ENCODE measurements at places on chromosomes 3 and 15.

GRCh38 chr3:124034016-124034843, 42.3 kb upstream of the ROPN1 start:
- peak; percentile 22 for DNase-seq

DNA sequence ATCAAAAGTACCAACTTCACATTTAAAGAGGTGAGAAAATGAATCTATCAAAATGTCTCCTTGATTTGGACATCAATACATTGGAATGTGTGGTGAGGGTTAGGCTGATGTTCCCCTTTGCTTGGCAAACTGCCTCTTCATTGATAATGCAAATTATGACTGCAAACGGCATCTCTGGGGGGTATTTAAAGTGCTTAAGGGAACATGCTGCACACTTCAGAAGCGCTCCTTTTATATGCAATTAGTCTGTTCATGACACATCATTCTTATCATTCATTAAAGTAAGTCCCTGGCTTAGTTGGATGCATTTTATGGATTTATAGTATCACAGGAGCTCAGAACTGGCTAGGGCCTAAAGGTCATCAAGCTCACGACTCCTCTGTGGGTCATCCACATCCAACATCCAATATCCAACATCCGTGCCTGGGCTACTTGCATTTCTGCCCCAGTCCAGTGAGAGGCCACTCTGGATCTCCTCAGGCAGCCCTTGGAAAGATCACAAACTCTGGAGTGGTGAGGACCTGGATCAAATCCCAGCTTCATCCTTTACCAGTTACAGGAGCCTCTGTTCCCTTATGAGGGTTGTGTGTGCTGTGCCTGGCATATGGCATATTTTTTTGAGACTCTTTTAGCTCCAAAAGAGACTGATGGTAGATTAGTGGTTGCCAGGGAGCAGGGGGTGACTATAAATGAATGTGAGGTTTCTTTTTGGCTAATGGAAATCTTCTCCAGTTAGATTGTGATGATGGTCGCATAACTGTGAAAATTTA, 136.8 kb upstream of the FOXB1 start:
- DNase-seq, result no peak

DNA sequence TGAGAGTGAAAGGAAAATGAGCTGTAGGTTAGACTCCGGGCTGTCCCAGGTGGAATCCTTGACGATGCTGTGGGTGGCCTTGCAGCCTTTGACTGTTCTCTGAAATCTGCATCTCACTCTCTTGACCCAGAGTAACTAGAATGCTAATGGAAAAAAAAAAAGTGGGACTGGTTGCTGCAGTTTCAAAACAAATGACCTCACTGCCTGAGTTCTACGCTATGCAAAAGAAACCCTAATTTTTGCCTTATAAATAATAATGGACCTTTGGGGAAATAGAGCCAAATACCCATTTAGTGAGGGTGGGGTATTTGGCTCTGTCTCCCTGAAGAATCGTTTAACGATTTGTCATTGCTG, 309.7 kb upstream of the C2CD4B start:
- no peak for DNase-seq

- no peak for DNase-seq
These were observed 32.8 kb downstream of the CACNA2D2 start for GRCh38 chr3:50470658-50471057.

GRCh38 chr15:60844511-60845174, 365.7 kb upstream of the ICE2 start:
- DNase-seq, result no peak

DNA sequence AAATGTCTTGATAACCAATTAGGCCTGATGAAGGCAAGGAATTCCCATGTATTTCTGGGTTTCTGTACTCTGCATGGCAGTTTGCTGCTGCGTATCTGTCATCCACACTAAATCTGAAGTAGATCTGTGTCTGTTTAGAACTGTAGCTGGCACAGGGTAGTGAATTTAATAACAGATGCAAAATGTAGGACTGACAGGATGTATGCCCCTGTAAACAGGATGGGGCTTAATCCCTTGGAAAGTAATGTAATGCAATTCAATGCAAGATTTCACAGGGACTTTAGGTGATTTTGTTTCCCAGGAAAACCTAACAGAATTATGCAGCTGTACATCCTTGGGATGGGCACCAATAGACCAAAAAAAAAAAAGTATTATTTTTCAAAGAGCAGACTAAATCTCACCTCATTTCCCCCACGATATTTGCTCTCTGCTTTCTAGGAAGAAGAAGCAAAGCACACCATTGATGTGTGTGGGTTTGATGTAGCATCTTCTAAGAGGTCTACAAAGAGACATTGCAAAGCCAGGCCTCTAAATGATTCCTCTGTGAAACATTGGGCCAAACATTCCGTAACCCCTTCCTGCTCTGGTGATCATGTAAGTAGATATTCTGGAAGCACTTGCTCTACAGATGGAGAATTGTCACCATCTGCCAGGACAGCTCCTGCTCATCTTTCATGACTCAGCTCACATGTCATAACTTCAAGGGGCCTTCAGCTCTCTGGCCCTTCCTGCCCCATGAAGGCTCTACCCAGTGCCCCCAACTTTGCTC, 464.3 kb upstream of the RGMA start:
- no peak for DNase-seq

GRCh38 chr15:77349666-77350065, 70.2 kb downstream of the PEAK1 start:
- DNase-seq, result no peak

DNA sequence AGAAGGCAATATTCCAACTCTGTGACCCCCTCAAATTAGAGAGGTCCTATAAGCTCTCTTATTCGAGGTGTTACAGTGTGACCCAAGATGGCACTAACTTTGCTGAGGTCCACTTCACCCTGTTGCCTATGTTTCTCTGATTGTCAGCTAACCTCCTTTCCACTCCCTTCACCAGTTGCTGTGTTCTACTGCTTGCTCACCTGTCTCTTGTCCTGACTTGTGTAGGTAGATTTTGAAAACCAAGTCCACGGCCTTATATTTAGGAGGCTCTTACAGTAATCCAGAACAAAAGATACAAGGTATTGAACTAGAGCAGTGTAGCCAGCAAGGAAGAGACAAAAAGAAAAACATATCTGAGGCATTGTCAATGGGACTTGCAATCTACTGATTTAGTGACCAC, 20.1 kb upstream of the GSK3B start:
- DNase-seq, result no peak

DNA sequence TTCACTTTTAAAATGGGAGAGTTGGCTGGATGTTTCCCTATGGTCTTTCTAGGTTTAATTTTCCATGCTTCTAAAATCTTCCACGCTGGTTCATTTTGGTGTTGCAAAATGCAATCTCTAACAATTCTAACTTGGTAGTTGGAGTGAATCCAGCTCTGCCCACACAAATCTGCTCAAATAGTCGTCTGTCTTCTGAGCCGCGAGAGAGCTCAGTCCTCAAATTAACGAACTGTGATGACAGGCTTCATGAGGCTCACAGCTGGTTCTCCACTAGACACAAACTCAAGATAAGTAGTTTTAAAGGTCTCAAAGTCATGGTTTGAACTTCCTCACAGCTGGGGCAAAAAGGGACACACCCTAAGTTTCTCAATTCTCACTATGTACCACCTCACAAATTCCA, 178.6 kb upstream of the LYSMD4 start:
- no peak for DNase-seq

DNA sequence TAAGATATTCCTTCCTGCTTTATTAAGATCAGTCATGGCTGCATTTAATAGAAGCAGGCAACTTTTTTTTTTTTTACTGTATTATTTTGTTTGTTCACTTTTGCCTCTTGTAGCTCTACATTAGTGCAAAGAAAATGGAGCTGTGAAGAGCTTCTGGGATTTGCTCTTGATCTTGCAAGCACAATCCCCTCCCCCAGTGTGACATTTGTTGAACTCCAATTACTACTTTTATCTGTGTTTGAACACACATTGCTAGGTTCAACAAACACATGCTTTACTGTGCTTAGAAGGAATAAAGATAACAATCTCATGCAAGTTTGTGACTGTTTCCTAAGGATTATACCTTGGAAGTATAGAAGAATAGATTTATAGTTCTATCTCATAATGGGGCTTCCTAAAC, 648.8 kb downstream of the NLGN1 start:
- DNase-seq, result no peak

DNA sequence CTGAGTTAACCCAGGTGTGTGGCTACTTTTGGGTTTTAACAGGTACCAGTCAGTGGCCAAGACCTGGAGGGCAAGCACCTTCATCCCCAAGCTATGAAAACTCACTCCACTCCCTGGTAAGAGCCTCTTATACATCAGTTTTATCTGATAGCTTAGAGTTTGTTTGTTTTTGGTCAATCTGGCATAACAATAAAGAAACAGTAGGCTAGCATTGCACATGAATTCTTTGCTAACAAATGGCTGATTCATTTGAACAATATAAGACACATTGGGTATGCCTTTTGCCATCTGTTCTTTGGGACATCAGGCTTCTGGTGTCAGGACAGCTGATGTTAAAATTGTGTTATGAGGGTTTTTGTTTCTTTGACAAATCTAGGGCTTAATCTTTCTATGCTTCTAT, 125.0 kb upstream of the CGNL1 start:
- no peak for DNase-seq

DNA sequence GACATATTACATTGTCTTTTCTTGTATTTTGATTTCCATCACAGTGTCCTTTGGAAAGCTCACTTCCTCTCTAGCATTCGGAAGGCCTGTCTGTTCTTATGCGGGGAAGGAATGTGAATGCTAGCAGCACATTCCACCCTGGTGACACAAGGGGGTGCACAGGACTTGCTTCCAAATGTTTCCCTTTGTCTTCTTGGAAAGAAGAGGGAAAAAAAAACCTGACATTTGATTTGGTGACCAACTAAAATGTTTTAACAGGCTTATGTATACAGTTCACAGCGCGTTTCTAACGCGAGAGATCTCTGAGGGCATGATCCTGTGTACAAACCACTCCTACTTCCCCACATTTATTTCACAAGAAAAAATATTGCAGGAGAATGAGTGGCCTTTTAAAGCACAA, 107.6 kb upstream of the FXR1 start:
- peak; percentile 14 for DNase-seq

DNA sequence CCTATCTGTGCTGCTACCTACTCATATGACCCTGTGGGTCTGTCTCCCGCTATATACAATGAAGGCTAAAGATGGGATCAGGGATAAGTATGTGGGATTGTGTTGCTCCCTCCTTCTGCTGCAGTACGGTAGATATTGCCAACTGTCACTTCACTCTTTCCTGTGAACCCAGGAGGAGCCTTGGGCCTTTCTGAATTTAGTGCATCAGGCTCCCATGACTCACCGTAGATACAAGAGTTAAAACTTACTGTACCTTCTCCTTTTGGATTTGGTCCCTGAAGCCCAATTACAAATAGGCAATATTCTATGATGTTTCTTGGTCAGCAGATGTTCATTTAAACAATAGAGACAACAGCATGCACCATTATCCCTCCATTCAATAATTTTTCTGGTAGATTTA, 27.4 kb downstream of the MITF start:
- no peak for DNase-seq

- DNase-seq, result no peak
These were observed 289.5 kb upstream of the GRM7 start for GRCh38 chr3:6571448-6571847.

GRCh38 chr15:78272316-78272715, 8.0 kb downstream of the DNAJA4 start:
- DNase-seq, result no peak

DNA sequence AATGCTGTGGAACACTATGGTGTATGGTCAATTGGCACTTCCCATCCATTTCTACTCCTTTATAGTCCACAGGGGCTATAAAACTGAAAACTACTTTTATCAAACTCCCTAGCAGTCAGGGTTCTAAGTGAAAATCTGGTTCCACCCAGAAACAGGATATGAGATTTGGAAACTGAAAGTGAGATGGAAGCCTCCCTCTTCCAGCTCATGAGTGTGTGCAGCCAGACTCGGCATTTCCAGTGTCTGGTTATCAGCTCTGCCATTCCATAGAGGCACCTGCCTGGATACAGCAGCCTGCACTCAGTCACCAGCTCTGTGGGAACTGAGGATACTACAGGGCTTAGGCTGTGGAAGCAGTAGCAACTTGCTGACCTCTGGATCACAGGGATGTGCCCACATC, 14.7 kb upstream of the PLA2G4F start:
- no peak for DNase-seq

- DNase-seq, result no peak
These were observed 12.9 kb upstream of the TMC3 start for GRCh38 chr15:81386947-81387346.

DNA sequence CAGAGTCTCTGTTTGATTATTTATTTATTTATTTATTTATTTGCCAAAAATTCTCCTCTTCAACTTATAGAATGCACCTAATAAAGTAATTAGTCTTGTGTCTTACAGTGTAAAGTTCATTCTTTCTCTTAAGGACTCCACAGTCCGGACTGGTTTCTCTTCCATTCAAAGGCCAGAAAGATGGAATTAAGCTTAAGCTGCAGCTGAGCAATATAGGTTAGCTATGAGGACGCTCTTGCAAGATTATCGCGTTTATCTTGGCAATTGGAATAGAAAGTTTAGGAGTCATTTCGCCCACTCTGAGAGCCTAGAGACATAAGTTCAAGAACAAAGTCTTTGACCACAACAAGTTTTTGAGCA, 15.0 kb downstream of the TAGLN3 start:
- DNase-seq, result no peak

DNA sequence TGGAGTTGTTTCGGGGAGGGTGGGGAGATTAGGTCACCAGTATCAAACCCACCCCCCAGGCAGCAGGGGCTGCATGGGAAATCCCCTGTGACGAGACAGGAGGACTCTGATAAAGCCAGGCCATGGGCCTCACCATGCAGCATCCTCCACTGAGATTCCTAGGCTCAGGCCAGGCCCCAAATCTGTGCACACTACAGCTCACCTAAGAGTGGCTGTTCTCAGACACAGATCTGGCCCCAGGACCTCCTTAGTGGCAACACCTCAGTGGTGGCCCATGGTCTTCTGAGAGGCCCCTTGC, 29.0 kb downstream of the PXYLP1 start:
- DNase-seq, result no peak

DNA sequence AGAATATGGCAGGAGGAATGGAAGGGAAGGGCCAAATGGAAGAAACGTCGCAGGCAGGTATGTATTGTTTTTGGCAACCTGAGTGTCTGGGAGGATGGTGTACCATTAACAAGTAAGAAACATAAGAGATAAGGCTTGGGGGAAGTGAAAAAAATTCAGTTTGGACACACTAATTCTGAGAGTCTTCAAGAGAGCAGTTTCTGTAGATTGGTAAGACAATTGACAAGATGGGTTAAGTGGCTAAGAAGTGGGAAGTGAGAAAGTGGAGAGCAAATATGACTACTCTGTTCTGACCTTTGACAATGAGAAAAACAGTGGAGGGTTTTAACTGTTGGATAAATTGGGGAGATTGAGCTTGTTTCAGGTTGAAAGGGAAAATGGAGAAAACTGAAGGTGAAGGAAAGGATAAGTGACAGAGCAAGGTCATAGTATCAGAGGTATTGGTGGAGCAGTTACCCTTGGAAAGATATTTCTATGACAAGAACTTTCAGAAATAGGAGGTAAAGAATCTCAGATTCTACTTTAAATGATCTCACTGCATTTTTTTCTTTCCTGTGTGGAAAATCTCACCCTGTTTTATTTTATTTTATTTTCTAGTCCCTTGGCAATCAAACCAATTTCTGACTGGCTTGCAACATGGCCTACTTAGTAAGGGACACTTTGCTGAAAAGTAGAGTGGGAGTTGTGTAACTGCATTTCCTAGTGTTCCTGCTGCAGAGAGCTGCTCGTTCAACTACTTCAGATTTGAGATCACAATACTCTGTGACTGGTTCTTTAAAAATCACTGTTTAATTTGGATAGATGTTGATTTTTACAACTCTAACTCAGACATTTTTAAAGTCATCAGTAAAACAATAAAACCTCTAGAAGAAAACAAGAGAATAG, 23.1 kb upstream of the GABPB1 start:
- DNase-seq, result no peak

GRCh38 chr3:59659755-59660154, 609.9 kb upstream of the CFAP20DC start:
- no peak for DNase-seq

Measured in HEK293T (cell line).